ENCODE measurements at places on chromosomes 3 and 15.

GRCh38 chr15:67189326-67190051, 65.0 kb downstream of the AAGAB start:
- no peak for DNase-seq

GRCh38 chr15:74873756-74874424, 725 bp upstream of the SCAMP2 start:
- DNase-seq: no peak

- DNase-seq: no peak
These were observed 54.2 kb upstream of the SEMA6D start for GRCh38 chr15:47663101-47663500.

- DNase-seq: no peak
These were observed 738.8 kb upstream of the SGO1 start for GRCh38 chr3:20924646-20925385.

DNA sequence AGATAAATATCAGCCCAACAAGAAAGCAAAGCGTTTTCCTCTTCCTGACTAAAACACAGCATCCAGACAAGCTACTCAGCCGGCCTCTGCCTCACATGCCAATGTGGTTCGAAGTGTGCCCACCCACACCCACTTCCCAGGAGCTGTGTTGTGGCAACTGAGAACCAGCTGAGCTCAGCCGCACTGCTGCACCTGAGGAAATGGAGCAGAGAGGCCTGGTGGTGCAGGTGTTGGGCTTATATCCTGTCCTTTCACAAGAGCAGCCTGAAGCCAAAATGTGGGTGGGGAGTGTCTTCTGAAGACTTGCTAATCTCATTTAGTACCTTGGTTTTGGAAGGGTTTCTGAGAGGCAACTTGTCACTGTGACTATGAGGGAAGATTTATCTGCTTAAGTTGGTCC, 23.0 kb upstream of the RETNLB start:
- peak; percentile 10 for DNase-seq

DNA sequence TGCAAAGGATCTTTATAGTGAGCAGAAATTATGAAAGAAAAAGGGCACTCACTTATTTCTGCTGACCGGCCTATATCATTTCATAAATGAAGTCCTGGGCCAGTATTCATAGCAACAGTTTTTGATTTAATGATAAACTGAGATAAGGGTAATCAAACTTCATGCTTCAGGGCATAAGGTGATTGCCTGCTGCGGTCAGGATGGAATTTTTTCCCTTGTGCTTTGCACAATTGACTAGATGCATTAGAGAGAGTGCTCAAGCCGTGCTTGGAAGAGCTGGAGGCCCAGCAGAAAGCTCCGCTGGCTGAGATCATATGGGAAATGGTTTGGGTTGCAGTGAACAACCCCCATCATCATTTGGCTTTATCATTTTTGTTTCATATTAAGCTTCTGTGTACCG, 10.4 kb downstream of the SEMA6D start:
- DNase-seq: no peak
